ENCODE measurements at places on chromosomes 4 and X. TPM values are rescaled to one million over a fixed set of nuclear protein-coding genes. Genes with fewer than 3 reads are reported as not detected.

GRCh38 chr4:57462843-57463242 lies 352.7 kb upstream of the IGFBP7 start:
- DNase-seq: no peak

The ATP2B3 gene
- polyA plus RNA-seq: not detected

The DUSP21 gene
- polyA plus RNA-seq: not detected

GRCh38 chrX:136215559-136215958 lies 35.6 kb downstream of the MAP7D3 start:
- DNase-seq: no peak

The VCX3A gene
- not detected for polyA plus RNA-seq

The PLCXD1 gene
- polyA plus RNA-seq: 9.2 TPM

The MID1IP1 gene
- 18.8 TPM for polyA plus RNA-seq

GRCh38 chr4:53169695-53170617 lies 195.9 kb downstream of the SCFD2 start:
- DNase-seq: no peak

- no peak for DNase-seq
Observed at GRCh38 chr4:149065753-149066152, 623.5 kb upstream of the NR3C2 start.

- no peak for DNase-seq
Observed at GRCh38 chr4:169050881-169051760, 41.1 kb upstream of the CBR4 start.

The NLRP2B gene
- polyA plus RNA-seq: not detected

Data from naive thymus-derived CD8-positive, alpha-beta T cell (primary cell).